Left ventricle myocardium inferior (tissue), 1 donor: ENCODE measurements at places on chromosomes 1 and 21. TPM values are rescaled to one million over a fixed set of nuclear protein-coding genes. Genes with fewer than 3 reads are reported as not detected.

DNA sequence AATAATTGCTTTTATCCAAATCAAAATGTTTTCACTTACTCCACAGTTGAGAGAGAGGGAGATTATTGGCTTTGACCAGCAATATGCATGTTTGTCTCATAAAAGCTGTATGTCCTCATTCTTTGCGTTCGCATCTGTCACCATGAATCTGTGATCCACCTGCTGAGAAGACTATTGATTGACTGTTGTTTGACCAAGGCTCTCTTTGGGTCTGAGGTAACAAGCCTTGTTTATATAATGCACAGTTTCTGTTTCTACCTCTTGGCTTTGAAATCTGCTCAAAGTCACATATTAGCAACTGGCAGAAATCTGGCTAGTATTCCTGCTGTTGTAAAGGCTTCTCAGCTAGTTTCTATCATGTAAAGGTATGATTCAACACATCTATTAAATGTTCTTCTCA is 157.0 kb downstream of the LYPLAL1 start:
- no peak for DNase-seq

DNA sequence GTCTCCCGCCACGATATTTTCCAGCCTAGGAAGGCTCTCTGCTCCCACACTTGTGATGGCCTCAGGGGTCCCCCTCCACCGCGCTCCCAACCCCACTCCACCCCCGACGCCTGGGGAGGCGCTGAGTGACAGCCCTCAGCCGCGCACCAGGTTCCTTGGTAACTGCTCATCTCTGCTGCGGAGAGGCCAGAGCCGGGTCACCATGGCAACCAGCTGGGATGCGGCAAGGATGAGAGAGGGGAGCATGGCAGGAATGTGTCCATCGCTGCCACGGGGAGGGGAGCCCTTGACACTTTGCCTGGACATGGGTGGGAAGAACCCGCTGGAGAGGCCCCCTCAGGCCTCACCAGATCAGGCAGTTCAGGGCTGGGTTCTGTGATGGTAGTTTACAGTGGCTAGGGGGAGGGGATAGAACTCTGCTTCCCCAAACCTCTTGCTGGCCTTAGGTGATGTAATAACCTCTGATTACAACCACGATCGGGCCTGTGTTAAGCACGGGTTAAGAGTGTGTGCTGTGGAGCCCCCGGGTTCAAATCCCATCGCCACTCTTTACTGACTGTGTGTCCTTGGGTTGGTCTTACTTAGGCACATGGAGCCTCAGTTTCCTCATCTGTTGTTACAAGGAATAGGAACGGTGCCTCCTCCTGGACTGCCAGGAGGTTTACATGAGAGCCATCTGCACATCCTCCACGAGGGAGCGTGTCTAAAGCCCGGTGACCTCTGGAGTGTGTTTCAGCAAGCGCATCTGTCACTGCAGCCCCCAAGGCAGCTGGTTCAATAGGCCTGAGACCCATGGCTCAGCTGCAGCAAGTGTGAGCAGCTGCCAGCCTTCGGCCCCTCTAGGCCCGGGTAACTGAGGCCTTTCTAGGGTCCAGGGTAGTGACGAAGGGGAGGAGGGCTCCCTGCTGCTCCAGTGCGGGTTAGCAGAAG is 6.3 kb downstream of the KIF17 start:
- no peak for DNase-seq

The ENTREP3 gene
- total RNA-seq = 13.9 TPM

DNA sequence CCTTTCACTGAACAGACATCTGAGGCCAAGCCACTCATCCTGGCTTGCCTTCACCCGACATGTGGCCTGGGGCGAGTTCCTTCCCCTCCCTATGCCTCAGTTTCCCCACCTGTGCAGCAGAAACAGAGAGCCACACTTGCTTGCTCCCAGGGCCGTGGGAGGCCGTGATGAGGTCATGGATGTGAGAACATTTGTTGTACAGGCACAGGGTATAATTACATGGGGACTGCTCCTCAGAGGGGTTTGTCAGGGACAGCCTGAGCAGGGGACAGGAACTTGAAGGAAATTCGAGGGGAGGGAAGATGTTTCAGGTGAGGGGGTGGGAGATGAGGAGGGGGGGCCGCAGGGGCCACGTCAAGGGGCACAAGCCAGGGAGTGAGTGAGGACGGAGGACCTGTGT is 56.1 kb downstream of the ALPL start:
- DNase-seq = no peak

The RASSF5 gene
- 7.8 TPM for total RNA-seq

GRCh38 chr1:223188618-223189356 is 45.7 kb upstream of the TLR5 start:
- DNase-seq = no peak

- DNase-seq = no peak
Measured at GRCh38 chr1:11514366-11514765, 35.4 kb downstream of the DISP3 start.

DNA sequence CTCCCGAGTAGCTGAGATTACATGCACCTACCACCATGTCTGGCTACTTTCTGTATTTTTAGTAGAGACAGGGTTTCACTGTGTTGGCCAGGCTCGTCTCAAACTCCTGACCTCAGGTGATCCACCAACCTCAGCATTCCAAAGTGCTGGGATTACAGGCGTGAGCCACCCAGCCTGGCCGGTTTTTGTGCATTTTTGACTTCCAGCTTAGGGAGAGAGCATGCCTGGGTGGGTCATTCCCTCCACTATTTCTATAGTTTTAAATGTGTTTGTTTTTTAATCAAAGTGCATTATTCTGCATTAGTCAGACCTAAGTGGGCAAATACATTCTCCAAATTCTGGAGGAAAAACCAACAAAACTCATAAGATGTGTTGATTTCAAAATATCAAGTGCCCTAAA is 207.4 kb upstream of the NRIP1 start:
- DNase-seq = no peak

GRCh38 chr1:167229719-167230385 is 9.2 kb downstream of the POU2F1 start:
- DNase-seq = no peak

GRCh38 chr1:155272466-155273342 is 600 bp downstream of the CLK2 start:
- no peak for DNase-seq

DNA sequence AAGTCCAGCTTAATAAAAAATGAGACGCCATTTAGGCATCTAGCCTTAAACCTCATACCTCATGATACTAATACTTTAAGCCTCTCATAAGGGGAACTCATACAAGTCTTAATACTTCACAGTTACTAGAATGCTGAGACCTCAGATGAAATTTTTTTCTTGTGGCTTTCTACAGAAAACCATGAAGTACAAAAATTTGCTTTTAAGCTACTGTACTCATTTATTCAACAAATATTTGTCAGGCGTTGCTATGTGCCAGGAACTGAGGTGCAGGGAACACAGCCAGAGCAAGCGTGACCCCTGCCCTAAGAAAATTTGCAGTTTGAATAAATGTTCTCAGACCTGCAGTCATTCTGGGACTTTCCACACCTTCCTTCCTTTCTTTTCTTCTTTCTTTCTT is 150.6 kb downstream of the MRPL39 start:
- DNase-seq = no peak

The KCNA3 gene
- 0.22 TPM for total RNA-seq

DNA sequence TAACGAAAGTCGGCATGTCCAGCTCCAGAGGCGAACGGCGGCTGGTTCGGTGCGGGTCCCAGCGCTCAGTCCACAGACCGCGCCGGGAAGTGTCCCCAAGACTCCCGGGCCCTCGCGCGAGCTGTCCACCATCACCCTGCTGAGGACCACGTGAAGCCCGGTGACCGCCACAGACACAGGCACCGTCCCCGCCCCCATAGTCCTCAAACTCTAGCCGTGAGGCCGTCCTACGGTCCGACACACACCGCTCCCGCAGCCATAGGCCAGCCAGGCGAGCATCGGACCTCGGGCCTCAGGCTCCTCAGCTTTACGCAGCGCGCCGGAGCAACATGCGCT is 535 bp downstream of the SETD4 start:
- peak; percentile 36 for DNase-seq

GRCh38 chr1:85734931-85735330 is 26.7 kb upstream of the ZNHIT6 start:
- DNase-seq = no peak

DNA sequence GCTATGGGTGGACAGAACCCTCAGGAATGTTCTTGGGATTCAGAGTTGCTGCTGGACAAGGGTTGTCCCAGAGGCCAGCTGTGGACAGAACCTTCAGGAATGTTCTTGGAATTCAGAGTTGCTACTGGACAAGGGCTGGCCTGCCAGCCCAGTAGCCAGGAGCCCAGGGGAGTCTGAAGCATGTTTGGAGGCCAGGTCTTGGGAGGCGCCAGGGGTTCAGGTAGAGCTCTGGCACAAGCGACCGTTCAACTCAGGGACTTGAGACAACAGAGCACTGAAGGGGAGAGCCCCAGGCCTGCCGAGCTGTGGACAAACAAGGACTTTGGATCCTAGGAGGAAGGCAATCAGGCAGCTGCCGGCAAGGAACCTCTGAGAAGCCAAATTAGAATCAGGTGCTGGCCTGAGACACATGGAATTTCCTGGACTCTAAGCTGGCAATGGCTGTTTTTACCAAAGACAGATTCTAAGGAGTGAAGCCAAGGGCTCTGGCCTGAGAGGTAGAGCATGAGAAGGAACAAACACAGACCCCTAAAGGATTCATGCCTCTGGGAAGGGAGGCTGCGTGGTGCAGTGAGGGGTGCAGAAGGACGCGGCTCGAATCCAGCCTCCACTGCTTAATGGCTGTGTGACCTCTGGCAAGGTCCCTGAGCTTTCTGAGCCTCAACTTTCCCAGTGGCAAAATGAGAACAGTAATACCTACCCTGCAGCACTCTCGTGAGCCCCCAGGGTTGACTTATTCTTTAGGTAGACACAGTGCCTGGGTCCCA is 13.4 kb downstream of the PLA2G5 start:
- DNase-seq = peak; percentile 39

DNA sequence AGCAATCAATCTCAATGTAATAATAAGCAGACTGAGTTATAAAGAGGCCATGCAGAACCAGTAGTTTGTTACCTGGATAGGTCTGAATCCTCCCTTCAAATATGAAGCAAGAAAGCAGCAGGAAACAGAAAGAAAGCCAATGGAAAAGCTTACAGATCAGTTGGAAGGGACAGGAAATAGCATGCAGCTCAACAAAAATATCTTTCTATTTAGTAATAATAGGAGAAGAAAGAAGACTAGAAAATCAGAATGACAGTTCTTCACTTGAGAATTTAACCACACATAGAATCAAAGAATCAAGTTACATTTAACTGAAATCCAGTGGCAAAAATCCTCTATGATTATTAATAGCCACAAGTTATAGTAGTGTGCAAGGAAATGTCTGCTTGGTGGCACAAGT is 194.4 kb downstream of the EIF4G3 start:
- DNase-seq = no peak

DNA sequence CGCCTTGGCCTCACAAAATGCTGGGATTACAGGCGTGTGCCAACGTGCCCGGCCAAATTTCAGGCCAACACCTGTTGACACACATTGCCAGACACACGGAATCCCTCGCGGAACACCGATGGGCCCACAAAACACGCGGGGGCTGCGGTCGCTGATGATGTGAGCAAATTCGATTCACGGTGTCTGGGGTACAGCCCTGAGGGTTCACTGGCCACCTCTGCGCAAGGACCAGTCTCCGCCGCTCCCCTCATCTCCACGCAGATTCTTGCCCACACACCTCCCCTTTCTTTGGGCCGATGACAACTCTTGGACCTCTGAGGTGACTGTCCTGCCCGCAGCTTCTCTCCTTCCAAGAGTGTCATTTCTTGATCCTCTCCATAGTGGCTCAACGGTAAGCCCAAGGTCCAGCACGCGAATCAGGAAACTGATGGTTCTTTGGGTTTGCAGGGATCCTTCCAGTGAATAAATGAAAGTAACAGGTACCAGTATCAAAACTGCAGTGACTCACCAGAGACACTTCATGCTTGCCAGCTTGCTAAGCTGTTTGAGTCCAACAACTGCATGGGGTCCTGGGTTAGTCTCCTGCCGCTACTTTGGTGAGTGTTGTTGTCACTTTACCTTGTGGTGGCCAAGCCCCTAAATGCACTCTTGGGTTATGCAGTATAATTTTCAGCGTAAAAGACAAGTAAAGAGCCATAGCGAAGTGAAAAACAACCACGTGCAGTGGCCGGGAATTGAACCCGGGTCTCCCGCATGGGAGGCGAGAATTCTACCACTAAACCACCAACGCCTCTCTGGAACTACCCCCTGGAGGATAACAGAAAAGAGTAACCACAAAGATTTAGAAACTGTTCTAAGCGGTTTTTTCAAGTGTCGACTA is 11.0 kb upstream of the RNU1-3 start:
- DNase-seq = no peak

The KMO gene
- total RNA-seq = not detected

GRCh38 chr21:25887646-25888306 is 153.0 kb downstream of the GABPA start:
- DNase-seq = no peak

The CLDN19 gene
- total RNA-seq = not detected

DNA sequence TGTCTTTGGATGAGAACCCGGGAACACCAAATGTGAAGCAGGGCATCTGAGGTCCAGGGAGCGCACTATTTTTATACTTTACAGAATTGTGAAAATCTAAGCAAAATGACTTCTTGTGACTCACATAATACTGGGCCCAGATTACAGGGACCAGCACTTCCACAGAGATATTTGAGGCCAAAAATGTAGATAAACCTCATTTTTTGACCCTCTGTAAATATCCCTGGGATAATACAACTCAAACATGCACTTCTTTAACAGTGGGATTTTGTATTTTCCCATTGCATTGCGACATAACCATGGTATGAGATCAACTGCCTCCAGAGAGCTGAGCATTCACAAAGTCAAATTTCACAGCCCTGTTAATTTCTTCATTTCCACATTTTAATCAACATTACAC is 289.4 kb upstream of the ADGRL4 start:
- DNase-seq = no peak

GRCh38 chr1:206909161-206909882 is 12.1 kb downstream of the IL24 start:
- peak; percentile 48 for DNase-seq

DNA sequence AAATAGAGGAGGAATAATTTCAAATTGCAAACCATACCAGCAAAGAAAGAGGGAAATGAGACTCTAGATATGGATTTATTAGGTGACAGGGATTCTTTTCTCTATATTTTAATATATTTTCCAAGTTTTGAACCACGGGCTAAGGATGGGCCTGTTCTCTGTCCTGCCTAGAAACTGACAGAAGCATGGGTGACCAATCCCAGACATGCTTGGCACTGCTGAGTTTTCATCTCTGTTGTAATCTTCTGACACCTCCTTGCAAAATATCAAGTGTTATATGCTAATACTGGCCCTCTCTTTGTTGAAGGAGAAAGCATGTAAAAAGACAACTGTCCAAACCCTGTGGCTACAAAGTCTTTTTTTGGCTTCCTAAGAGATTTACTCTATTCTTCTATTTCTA is 774 bp upstream of the ANGPTL7 start:
- no peak for DNase-seq

The HSF2BP gene
- 0.16 TPM for total RNA-seq

The SPATA1 gene
- 0.66 TPM for total RNA-seq

The CFAP57 gene
- total RNA-seq = not detected

The TNFAIP8L2 gene
- 0.88 TPM for total RNA-seq

The FAM163A gene
- 0.16 TPM for total RNA-seq

The OR6Y1 gene
- not detected for total RNA-seq

DNA sequence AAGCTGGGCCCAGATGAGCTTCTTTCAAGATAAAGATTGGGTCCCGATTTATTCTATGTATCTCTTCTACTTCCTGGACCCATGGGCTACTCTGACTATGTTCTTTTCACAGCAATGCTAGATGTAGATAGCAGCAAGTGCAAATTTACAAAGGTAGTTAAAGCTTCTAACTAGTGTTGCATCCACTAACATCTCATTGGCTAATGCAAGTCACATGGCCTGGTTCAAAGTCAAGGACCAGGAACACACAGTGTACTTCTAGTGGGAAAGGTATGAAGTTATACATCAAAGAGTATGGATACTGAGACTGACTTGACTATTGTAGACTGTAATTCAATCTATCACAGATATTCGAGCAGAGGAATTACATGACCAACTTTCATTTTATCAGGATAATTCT is 588.8 kb downstream of the PLA2G4A start:
- DNase-seq = no peak
